Cerebellum (tissue), 4 donors: ENCODE measurements at places on chromosomes 12 and 14.

- DNase-seq = no peak
These were observed 1.0 kb upstream of the VRTN start for GRCh38 chr14:74347097-74347794.

GRCh38 chr12:103807561-103808238 is 33.3 kb downstream of the NT5DC3 start:
- DNase-seq = no peak

DNA sequence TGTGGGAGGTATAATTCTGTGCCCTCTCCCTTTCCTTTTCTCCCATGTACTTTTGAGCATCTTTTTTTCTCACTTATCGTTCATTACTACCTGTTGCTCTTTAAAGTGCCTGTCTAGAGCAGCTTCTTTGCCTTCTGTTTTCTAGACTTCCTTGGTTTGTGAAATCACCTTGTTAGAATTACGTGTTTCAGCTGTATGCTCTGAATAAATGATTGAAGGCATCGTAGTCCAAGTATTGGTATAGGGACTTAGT is 1.3 kb downstream of the NEDD1 start:
- no peak for DNase-seq

- DNase-seq = no peak
These were observed 46.3 kb downstream of the CCDC88C start for GRCh38 chr14:91371011-91371989.

- DNase-seq = no peak
These were observed 94.7 kb downstream of the DENND5B start for GRCh38 chr12:31496257-31496656.
